ENCODE measurements at places on chromosomes 7 and 10.

DNA sequence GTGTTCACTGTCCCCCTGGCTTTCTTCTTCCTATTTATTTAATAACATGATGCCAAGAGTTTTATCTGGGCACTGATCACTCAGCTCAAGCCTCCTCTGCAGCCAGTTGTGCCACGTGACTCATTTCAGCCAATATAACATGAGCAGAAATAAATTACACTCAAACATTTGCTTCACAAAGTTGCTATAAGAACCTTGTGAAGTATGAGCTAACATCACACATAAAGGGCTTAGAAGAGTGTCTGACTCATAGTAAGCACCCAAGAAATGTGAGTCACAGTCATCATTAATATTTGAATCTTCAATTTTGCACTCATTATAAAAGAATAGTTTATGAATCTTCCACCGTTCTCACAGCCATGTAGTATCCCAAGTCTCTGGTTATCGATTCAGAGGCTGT is 414.6 kb upstream of the NPVF start:
- no peaks in the 10 kb centered on the region for H3K27me3 ChIP-seq
- no peaks in the 10 kb centered on the region for H3K36me3 ChIP-seq
- no peaks in the 10 kb centered on the region for H3K4me1 ChIP-seq
- H3K27ac ChIP-seq = no peak overlapping the region
- DNase-seq = no peak

DNA sequence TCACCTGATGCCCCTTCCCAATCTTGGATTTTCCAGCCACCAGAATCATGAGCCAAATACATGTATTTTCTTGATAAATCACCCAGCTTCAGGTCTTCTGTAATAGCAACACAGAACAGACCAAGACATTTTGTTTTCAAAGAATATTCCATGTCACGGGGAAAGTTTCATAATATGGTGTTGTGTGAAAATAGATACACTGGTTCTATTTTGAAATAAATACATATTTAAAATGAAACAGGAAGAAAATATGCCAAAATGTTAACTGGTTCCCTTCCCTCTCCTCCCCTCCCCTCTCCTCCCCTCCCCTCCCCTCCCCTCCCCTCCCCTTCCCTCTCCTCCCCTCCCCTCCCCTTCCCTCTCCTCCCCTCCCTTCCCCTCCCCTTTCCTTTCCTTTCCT is 30.3 kb upstream of the CAMK1D start:
- H3K4me3 ChIP-seq = no peak overlapping the region
- peaks cover 8% of the 10 kb centered on the region for H3K4me1 ChIP-seq
- no peak overlapping the region for H3K27ac ChIP-seq
- no peaks in the 10 kb centered on the region for H3K27me3 ChIP-seq

GRCh38 chr10:11260170-11260569 is 242.5 kb downstream of the CELF2 start:
- H3K36me3 ChIP-seq = peaks cover 83% of the 10 kb centered on the region
- H3K4me1 ChIP-seq = peaks cover 89% of the 10 kb centered on the region
- H3K27me3 ChIP-seq = no peaks in the 10 kb centered on the region
- no peak for DNase-seq

GRCh38 chr10:62239994-62240393 is 28.6 kb downstream of the RTKN2 start:
- H3K36me3 ChIP-seq = no peaks in the 10 kb centered on the region
- H3K27ac ChIP-seq = no peak overlapping the region
- no peaks in the 10 kb centered on the region for H3K27me3 ChIP-seq
